ENCODE measurements at places on chromosomes 2 and 18. TPM values are rescaled to one million over a fixed set of nuclear protein-coding genes. Genes with fewer than 3 reads are reported as not detected.

- peak; percentile 32 for DNase-seq
These were observed 77.3 kb upstream of the PHLPP1 start for GRCh38 chr18:62637807-62638687.

Gene SFT2D3
- total RNA-seq, result 8.0 TPM

GRCh38 chr2:179842498-179843153 is 18.8 kb downstream of the ZNF385B start:
- no peak for DNase-seq

- no peak for DNase-seq
These were observed 929.2 kb upstream of the SOX11 start for GRCh38 chr2:4762951-4763376.

DNA sequence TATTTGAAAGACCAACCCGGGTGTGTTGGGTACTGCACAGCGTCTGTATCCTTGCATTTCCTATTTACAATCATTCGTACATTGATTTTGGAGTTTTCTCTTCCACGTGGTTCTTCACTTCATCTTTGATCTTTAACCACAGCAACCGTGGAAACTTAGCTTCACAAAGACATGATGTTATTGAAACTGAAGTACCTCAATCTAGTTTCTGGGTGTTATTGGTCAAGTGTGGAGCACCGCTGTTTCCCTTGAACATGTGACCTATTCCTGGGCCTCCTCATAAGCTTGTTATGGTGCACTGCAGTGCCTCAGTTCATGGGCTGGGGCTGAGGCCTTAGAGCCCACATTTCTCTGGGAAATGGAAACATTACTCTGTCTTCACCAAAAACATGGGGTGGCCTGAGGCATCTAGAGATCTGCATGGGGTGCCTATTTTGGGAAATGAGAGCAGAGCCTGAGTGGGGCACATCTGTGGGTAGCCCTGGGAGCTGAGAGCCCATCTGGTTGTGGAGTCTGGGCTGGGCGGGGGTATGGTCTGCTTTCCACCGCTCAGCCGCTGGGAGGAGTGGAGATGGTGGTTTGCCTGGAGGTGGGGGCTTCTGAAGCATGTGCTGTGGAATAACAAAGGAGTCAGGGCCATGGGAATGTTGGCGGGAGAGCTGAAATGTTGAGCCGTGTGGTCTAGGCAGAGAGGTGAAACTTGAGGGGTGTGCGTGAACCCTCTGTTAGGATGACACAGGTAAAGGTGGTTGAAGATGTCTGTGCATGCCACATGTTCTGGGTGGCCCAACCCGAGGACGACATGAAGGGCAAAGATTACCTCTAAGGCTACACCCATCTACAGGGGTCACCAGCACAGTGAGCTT is 37.4 kb downstream of the ZNF236 start:
- DNase-seq, result no peak

- DNase-seq, result no peak
These were observed 25.5 kb downstream of the VRK2 start for GRCh38 chr2:58072102-58072501.

DNA sequence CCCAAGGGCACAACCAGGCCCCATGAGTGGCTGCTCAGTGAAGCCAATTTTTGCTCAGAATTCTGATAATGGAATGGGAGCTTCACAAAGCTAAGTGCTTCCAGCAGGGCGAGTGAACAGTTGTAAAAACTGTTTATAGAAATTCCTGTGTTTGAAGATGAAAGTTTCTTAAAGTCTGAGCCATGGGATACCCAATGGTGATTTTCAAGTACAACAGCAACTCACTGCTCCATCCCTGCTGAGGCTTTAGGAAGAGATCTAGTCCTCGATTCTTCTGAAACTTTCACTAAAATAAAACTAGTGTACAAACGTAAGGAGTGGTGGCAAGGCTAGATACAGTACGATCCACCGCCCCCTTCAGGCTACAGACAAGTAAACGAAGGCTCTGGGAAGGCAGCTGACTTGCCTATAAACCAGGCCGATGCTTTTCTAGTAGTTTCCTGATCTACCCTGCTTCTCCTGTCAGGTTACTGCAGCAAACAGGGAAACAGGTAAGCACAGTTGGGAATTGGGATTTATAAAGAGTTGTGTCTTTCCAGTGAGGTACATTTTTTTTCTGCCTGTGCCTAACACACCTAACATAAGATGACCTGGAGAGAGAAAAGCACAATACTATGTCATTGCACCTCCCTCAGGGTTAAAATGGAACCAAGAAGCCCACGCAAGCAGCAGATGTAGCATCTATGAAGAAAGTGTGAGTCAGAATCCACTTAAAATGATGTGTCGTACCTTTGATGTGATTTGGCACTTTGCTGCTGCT is 108.7 kb downstream of the UXS1 start:
- DNase-seq, result peak; percentile 54

GRCh38 chr2:232871835-232872736 is 2.0 kb downstream of the SNORC start:
- DNase-seq, result no peak

Gene IL37
- not detected for total RNA-seq

DNA sequence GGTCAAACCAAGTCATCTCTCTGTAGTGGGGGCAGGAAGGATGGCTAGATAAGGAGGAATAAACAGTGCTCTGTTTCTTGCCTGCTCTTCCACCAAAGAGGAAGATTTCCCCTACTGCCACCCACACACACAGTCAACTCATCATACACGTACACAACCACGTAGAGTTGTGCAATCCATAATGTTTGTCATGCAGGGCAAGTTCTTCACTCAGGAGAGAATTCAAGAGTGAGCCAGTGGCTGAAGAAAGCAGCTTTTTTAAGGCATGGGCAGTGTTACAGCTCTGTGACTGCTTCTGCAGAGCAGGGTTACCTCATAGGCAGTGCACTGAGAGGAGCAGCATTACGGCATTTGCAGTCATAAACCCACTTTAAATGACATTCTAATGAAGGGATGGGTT is 283.0 kb downstream of the RND3 start:
- DNase-seq, result no peak

Gene TRABD2A
- 165 TPM for total RNA-seq

- no peak for DNase-seq
These were observed 4.7 kb downstream of the NBAS start for GRCh38 chr2:15556311-15556930.

- no peak for DNase-seq
These were observed 936.6 kb upstream of the FANCL start for GRCh38 chr2:59177748-59178147.

Gene COLEC12
- total RNA-seq, result not detected

DNA sequence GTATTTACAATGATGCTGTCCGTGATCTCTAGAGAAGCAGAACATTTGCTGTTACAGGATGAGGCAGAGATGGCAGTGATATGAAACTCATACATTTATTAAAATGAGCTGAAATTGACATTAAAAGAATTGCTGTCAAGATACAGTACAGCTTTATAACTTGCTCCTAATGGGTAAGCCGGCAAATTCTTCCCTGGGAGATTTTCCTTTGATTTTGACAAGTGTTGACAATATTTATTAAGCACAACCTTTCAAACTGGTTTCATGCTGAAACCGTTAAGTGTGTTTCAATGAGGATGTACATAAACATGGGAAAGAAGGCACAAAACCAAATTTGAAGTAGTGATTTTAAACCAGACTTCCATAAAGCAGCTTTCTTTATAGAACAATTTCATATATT is 45.5 kb downstream of the SPHKAP start:
- no peak for DNase-seq

GRCh38 chr2:165423081-165423480 is 46.4 kb upstream of the CSRNP3 start:
- DNase-seq, result no peak

DNA sequence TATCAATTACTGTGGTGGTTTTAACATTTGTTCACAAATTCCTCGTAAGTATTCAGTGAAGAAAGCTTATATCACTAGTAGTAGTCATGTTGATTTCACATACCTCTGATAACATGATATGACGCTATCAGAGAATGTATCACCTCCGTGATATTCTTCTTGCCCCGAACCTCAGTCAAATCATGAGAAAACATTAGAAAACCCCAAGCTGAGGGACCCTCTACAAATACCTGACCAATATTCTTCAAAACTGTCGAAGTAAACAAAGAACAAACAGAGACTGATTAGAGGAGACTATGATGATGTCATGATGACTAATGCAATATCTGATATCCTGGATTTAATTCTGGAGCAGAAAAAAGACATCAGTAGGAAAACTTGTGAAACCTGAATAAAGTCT is 85.6 kb upstream of the SPOPL start:
- no peak for DNase-seq

GRCh38 chr18:46343931-46344372 is 239.8 kb downstream of the HAUS1 start:
- peak; percentile 40 for DNase-seq

- DNase-seq, result no peak
These were observed 714.5 kb downstream of the PLCL1 start for GRCh38 chr2:198518935-198519334.

- no peak for DNase-seq
These were observed 946 bp upstream of the AGAP1 start for GRCh38 chr2:235492850-235493344.

Gene ICA1L
- total RNA-seq, result 2.0 TPM

GRCh38 chr18:25896956-25897355 is 193.5 kb downstream of the SS18 start:
- no peak for DNase-seq

DNA sequence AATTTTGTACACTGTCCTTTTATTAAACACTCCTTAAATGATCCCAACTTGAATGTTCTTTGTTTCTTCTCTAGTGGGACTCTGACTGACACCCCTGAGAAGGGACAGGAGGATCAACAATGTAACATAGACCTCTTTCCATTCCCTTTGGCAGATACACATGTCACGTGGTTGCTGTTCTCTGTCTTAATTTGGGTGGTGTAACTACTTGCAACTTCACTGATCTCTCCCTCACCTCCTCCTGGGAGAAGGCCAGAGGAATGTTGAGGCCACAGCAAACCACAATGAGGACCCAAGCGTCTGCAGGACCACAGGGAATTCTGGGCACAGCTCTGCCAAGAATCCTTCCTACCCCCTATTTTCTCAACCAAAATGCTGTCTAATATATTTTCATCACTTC is 205.6 kb downstream of the RTP5 start:
- no peak for DNase-seq

Gene REG1B
- not detected for total RNA-seq

- DNase-seq, result no peak
These were observed 53.0 kb downstream of the EIPR1 start for GRCh38 chr2:3324404-3325281.

Gene NEU4
- not detected for total RNA-seq

Gene ALLC
- not detected for total RNA-seq

DNA sequence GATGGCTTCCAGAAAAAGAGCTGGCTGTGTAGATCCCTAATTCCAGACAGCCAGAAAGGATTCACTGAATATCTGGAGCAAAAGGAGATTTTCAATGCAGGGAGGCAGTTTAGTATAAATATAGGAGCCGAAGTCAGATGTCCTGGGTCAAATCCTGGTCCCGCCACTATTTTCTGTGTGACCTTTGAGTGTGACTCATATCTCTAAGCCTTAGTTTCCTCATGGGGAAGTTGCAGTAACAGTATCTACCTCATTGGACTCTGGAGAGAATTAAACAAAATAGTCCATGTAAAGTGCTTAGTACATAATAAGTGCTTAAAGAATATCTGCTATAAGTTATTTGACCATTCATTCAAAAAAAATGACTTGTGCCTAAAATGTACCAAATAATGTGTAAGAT is 52.1 kb upstream of the ITGA6 start:
- no peak for DNase-seq

GRCh38 chr18:54671291-54671881 is 80.3 kb downstream of the DYNAP start:
- no peak for DNase-seq

GRCh38 chr2:104873689-104874054 is 19.8 kb downstream of the POU3F3 start:
- DNase-seq, result no peak

- no peak for DNase-seq
These were observed 150.7 kb upstream of the SLC14A2 start for GRCh38 chr18:45464619-45465018.

DNA sequence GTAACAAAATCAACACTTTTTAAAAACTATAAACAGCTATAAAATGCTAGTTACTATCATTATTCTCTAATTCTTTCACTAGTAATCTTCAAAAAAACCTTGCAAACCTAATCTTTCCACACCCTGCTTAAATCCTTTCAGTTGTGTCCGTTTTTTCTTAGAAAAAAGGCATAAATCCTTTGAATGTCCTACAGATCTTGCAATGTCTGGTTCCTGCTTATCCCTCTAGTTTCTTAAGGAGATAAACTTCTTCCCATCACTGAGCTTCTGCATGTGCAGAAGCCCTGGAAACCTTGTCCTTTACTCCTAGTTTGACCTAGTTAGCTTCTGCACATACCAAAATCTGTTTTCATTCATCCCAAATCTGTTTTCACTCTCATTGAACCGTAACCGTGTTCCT is 1.3 kb upstream of the PNO1 start:
- no peak for DNase-seq

Gene XIRP2
- not detected for total RNA-seq

DNA sequence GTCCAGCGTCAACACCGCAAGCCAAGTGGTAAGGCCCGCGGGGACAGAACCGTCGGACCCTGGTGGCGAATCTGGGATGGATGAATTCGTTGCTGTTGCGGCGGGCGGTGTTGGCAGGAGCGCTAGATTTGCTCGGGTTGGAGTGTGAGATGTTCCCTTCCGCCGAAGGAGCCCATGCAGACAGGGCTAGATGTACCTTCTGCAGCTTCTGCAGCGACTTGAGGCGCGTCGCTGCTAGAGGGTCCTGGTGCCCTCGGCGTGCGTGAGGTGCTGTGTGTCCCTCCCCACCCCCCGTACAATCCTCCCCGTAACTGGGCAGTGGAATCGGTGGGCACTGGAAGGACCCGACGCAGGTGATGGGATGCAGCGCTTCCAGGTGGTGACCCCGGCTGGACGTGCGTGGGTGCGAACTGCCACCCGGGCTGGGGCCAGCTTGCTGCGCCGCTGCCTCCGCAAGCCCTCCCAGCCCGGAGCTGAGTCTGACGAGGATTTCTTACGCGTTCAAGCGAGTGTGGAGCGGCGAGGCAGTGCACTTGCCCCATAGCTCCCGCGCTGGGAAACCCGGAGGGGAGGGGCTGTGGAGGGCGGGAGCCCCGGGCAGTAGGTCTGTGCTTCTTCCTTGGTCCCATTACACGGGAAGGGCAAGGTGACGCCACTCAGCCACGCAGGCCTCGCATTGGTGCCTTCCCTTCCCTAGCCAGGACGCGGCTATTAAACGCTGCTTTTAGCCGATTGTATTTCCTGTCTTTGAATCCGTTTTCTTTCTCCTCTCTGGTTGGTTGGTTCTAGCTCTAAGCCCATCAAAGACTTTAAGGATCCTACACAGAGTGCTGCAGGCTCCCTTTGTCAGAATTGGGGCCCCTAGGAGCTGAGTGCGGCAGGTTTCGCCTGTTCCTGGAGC is 34.2 kb downstream of the CHRNA1 start:
- DNase-seq, result peak; percentile 35

- no peak for DNase-seq
These were observed 852 bp downstream of the POLI start for GRCh38 chr18:54269893-54270844.

Gene NAT8
- total RNA-seq, result not detected

Gene C2orf72
- 0.13 TPM for total RNA-seq

Gene SERPINB13
- total RNA-seq, result not detected

Gene MAIP1
- total RNA-seq, result 14.5 TPM

GRCh38 chr2:132974467-132975095 is 304.6 kb upstream of the LYPD1 start:
- DNase-seq, result no peak

Gene SMCHD1
- 206 TPM for total RNA-seq

GRCh38 chr18:25341831-25342230 is 10.1 kb downstream of the ZNF521 start:
- no peak for DNase-seq

Gene SGO2
- 4.9 TPM for total RNA-seq

GRCh38 chr2:235677276-235677788 is 183.5 kb downstream of the AGAP1 start:
- no peak for DNase-seq

Gene C1QL2
- not detected for total RNA-seq

Gene SOX11
- not detected for total RNA-seq

Gene DAPL1
- total RNA-seq, result not detected

Data from T-cell (primary cell).